ENCODE measurements at places on chromosomes 7 and 10.

GRCh38 chr7:152674860-152675758 lies 832 bp downstream of the XRCC2 start:
- DNase-seq = no peak

DNA sequence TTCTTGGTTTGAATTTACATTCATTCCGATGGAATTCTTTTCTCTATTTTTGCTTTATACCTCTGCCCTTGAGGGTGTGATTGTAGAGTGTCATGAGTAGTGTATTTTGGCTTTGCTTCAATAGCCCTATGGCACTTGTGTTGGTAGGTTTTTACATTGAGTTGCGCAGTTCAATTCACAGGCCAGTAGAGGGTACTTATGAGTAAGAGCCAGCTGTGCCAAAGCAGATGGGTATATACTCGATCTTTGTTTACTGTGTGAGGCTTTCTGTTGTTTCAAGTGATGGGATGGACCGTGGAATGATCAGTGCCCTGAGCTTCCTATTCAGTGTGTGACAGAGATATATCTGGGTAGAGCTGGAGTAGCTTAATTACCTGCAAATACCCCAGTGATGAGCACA lies 4.3 kb upstream of the AKR1C3 start:
- DNase-seq = no peak

GRCh38 chr10:128210215-128211063 lies 84.2 kb upstream of the MKI67 start:
- peak; percentile 75 for DNase-seq

- no peak for DNase-seq
Measured at GRCh38 chr10:118838364-118838763, 83.6 kb upstream of the CACUL1 start.

DNA sequence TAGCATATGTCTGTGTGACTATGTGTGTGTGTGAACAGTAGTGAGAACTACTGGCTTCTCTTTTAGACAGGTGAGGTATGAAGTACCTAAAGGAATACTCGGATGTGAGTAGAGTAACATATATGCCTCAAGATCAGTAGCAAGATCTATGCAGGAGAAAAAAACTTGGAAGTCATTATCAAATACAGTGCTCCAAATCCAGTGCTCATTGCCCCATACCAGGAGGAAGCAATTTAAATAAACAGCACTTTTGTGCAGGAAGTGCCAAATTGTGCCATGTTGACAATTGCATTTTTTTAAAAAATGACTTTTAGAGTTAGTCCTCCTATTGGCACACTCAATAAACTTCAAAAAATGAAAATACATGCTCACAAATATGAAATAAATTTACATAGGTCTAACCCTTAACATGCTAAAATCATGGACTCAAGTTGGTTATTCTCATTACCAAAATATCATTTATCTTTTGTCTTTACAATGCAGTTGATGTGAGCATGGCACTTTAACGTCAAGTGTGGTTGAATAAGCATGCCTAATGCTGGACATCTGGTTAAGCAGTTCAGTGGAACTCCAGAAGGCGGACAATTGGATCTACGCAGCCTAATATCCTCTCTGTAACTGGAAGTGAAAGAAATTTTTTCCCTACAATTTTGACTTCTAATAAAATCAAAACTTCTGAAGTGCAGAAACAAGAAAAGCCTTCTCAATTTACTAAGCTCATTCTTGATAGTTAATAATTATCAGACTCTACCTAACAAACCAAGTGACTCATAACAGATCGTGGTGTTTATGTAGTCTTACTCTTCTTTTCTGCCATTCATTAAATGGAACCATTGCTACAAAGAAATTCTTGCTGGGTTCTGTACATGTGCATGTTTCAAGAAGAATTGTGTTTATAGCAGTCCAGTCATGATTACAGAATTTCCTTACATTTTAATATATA lies 195.2 kb downstream of the MDFIC start:
- no peak for DNase-seq

DNA sequence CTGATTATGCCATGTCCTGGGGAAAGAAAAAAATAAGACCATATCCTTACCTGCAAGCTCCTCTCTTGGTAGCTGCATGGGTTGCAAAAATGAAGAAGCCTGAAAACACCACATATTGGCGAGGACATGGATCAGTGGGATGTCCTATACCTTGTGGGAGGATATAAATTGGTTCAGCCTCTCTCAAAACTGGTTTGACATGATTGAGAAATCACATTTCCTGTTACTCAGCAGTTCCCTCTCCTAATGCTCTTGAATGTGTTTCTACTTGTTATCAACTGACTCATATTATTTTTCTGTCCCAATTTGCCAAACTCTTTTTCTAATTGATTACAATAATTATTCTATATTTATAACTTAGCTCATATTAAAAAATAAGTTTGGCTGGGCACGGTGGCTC lies 380.2 kb downstream of the EXOC4 start:
- no peak for DNase-seq

- no peak for DNase-seq
Measured at GRCh38 chr7:4247106-4247876, 434.8 kb upstream of the FOXK1 start.

- no peak for DNase-seq
Measured at GRCh38 chr10:11993834-11994468, 48.7 kb downstream of the UPF2 start.

DNA sequence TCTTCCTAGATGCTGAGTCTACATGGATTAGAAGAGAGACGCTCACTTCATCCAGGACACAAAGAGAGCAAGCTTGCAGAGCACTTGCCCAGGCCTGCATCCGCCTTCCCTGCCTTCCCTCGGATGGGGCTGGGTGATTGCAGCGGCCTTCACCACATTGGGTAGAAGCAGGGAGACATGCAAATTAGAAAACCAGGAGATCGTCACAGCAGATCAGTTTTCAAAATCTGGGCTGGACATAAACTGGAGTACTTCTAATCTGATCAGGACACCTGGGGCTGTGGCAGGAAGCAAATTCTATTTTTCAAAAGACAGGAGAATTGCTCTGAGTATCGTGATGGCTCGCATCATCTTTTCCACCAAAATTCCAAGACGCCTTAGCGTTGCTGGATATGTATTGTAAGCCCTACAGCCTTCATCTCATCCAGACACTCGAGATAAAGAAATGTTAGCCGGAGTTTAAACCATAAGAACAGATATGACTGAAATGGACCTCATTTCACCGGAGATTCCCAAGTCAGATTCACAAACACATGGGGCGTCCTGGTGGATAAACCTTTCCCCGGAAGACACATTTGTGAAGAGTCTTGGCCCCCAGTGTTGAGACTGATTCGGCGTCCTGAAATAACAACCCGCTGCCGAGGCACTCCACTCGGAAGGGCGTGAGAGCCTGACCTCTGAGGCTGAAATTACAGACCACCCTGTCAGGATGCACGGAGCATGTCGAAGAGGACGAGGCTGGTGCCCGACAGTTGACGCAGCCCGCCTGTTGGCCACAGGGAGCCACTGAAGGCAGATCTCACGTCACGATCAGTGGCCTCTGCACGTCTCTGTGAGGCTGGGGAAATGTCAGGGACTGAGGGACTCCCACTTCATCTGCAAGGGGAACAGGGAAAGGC lies 91.2 kb upstream of the PARD3 start:
- no peak for DNase-seq

GRCh38 chr10:132743925-132744490 lies 41.9 kb downstream of the NKX6-2 start:
- DNase-seq = no peak

GRCh38 chr10:67696679-67697078 lies 684 bp upstream of the CTNNA3 start:
- no peak for DNase-seq

- DNase-seq = no peak
Measured at GRCh38 chr7:34756025-34756437, 98.0 kb downstream of the NPSR1 start.

DNA sequence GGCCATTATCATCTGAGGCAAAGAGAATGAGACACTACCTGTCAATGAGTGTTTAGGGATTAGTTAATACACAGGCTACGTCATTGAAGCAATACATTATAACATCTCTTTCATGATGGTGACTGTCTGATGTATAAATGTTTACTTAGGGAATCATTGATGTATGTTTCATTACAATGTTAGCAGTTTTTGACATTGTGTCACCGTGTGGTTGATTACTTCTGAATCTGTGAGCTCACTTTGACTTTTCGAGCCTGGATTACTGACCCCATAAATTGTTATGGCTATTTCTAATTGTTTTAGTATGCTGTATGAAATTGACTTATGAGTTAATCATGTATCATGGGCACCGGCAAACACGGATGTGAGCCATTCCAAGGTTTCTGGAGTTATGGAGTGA lies 494.0 kb downstream of the MAGI2 start:
- no peak for DNase-seq

DNA sequence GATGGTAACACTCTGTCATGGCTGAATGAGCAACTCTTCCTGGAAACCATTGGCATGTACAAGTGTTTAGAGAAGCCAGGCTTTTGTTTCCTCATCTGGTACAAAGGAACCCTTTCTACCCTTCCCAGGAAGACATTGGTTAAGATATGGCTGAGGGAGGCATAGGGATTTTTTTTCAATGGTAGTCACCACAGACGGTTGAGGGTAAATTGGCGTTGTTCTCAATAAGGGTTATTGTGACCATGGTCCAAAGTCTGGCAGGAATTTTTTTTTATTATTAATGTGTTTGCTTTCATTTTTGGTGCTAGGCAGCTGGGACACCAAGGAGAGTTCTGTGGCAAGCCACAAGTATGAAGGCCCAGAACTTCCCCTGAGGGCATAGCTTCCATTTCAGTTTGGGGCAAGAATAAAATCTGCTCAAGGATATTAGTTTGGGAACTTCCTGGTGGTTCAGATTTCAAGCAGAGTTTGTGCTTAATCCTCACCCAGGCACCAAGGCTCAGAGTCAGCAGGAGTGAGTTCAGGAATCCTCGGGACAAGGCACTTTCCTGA lies at the start of gene PLEKHS1:
Gene PLEKHS1 (plus strand): TSS at position 502 of the 552 bp plus-strand sequence. CDS start 3,596 bp downstream, outside the sequence.
- DNase-seq = no peak

- no peak for DNase-seq
Measured at GRCh38 chr10:112883360-112884178, 66.5 kb upstream of the TCF7L2 start.

- no peak for DNase-seq
Measured at GRCh38 chr10:123787566-123787965, 104.0 kb downstream of the CPXM2 start.

DNA sequence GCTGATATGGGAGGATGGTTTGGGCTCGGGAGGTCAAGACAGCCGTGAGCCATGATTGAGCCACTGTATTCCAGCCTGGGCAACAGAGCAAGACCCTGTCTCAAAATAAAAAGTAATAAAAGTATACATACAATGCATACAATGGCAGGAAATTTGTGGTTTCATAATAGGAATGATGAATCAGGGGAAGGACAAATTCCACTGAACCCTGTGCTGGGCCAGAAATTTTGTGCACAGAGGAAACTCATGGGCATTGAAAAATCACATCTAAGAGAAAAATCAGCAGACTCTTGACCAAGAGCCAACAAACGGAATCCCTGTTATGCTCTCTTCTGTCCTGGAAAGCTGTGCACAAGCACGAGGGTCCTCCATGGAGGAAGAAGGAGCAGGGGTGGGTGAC lies 35.1 kb downstream of the SEM1 start:
- DNase-seq = no peak

DNA sequence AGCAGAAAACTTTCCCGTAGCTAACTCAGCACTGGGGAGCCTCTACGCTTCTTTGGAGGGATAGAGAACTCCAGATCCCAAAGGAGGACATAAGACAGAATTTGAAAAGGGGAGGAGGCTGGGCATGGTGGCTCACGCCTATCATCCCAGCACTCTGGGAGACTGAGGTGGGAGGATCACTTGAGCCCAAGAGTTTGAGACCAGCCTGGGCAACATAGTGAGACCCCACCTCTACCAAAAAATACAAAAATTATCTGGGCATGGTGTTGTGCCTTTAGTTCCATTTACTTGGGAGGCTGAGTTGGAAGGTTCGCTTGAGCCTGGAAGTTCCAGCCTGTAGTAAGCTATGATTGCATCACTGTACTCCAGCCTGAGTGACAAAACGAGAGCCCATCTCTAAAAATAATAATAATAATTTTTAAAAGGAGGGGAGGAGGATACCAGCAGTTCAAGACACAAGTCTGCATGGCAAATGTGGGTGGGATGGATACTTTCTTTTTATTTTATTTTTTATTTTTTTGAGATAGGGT lies 165.9 kb upstream of the SH2B2 start:
- DNase-seq = no peak

GRCh38 chr7:14936554-14936953 lies 34.0 kb upstream of the DGKB start:
- DNase-seq = no peak

DNA sequence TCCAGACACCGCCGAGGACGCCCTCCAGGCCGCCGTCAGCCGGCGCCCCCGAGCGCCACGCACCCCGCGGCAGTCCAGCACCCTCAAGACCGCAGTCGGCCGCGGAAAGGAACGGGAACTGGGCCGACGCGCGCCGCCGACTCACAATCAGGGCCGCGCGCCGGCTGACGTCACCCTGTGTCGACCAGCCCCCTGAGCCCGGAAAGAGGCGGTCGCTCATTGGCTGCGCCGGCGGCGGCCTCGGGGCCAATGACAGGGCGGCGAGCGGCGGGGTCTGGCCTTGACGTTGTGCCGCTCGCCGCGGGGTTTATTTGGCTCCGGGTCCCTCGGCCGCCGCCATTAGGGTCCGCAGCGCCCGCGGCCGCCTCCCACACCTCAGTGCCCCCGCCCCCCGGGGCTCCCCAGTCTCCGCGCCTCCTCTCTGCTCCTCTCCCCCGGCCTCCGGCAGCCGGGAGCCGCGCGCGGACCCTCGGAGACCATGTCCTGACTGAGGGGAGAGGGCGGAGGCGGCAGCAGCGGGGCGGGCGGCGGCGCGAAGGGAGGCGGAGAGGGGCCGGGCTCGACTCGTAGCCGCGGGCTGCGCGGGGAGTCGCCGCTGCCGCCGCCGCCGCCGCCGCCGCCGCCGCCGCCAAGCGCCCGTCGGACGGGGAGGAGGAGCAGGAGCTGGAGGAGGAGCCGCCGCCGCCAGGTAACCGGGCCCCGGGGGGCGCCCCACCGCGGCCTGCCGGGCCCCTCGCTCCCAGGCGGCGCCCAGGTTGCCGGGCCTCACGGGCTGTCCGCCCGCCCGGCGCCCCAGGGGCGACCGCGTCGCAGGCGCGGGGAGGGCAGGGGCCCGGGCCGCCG lies 25.1 kb upstream of the ZRANB1 start:
- peak; percentile 95 for DNase-seq

DNA sequence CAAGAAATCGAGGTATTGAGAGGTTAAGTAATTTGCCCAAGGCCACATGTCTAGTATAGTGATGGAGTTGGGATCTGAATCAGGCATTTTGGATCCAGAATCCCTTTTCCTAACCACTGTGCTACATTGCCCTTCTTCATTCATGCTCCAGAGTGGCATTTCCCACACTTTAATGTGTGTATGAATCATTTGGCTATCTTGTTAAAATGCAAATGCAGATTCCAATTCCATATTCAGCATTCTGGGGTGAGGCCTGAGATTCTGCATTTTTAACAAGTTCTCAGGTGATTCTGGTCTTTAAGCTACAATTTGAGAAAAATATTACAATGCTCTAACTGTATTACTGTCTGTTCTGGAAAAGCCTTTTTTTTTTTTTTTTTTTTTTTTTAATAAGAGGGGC lies 631.3 kb downstream of the PHTF2 start:
- no peak for DNase-seq
